Suppressor macrophage treated with lipopolysaccharide for 4 hours (primary cell): ENCODE measurements at places on chromosomes 5 and 9.
A peak's percentile ranks its signal among the peaks of the same experiment; 100 is the strongest.

DNA sequence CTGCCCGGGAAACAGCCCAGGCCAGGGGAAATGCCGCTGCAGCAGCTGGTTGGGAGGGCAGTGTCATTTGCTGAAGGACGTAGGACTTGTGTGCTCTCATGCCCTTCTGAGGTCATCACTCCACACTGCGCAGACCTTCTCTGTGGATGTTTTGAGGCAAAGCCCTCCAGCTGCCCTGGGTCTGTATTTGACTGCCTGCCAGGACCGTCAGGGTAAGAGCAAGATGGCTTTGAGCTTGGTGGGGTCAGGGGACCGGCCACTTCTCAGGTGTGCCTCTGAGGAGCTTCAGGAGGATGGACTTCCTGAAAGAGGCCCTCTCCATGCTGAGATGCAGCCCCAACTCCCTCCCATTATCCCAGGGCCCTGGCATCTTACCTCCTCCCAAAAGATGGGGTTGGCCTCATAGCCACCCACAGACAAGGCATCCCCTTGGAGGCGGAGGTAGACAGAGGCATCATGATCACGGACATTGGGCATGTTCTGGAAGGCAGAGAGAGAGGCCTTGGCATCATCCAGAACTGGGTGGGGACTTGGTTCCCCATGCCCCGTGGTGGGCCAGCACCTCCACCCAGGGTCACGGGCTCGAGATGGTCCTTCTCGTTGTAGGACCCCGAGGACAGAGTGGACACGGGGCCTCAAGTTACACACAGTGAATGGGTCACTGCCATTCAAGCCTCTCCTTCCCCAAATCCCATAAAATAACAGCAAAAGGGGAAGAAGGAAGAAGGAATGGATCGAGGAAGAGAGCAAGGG is 19.4 kb downstream of the SARDH start:
- DNase-seq: no peak

DNA sequence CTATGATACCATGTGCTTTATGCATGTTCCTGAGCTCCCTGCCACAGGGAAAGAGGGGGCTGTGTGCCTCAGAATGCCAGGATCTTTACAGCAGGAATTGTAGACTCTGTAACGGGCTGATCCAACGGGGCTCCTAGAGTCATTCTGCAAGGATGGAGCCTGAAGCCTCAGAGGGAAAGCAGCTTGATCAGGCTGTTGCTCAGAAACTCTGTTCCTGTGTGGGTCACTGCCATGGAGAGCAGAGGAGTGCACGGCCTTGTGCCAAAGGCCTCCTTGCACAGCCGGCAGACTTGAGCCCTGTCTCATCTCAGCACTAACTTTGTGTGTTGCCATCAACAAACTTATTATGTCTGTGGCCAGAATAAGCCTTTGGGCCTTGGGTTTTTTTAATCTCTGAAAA is 51.8 kb downstream of the AMBP start:
- DNase-seq: no peak

- DNase-seq: no peak
These were observed 569.1 kb upstream of the MEF2C start for GRCh38 chr5:89452081-89452480.

GRCh38 chr5:178320281-178320855 is 87.8 kb upstream of the PHYKPL start:
- no peak for DNase-seq

GRCh38 chr9:27602142-27602861 is 29.0 kb upstream of the C9orf72 start:
- peak; percentile 61 for DNase-seq

- DNase-seq: no peak
These were observed 3.3 kb downstream of the ALDH1B1 start for GRCh38 chr9:38395653-38396370.
